ENCODE measurements at places on chromosomes 5 and 9.

DNA sequence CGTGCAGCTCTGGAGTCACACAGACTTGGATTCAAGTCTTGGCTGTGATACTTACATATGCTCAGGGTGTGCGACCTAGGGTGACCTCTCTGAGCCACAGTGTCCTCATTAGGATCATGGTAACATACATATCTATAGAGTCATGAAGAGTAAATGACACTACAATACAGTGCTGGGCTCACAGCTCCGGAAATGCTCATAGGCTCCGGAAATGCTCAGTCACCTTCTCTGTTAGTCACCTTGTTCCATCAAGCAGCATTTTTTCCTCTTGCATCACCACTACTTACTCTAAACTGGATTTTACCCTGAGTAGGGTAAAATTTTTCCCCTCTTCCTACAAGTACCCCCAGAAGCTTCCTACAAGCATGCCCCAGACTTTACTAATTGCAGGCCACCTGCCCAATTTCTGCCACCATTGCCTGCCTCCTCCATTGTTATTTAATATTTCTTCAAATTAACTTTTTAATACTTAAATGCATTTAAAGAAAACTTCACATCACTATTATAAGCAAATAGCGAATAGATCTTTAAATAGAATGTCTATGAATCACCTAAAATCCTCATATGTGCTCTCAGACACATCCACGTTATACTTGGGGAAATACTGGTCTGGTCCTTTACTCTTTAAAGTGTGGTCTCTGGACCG, 147.6 kb upstream of the SPRY4 start:
- DNase-seq, result peak; percentile 97

DNA sequence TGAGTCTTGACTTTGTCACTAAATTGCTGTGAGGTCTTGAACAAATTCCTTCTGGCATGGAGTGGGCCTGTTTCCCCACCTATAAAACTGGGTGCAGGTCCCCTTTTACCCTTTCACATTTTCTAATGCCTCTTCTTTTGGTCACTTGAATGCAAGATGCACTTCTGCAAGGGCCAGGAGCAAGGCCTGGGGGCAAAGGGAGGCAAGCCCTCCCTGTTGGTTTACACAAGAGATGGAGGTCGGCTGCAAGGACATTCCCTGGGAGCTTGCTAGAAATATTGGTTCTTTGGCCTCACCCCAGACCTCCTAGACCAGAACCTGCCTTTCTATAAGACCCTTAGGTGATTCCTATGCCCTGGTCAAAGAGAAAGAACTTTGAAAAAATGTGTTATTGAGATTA, 5.8 kb downstream of the FOXE1 start:
- DNase-seq, result no peak

GRCh38 chr5:91469517-91470165, 86.5 kb upstream of the ARRDC3 start:
- DNase-seq, result no peak

DNA sequence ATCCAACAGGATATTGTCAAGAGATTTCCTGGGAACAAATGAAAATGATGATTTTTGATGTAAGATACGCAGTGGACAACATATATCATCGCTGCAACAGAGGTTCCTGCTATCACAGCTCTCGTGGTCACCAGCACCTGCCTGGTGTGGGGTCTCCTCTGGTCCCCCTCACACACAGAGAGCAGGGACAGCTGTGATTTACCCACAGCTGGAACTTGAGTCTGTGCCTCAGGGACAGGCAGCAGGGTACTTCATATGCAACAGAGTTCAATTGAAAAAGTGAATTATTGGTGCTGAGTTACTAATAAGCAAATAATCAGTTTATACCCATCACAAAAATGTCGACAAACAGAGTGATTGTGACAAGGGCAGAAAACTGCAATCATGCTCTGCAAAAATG, 93.4 kb downstream of the LMX1B start:
- no peak for DNase-seq

GRCh38 chr5:37088009-37088408, 161.2 kb downstream of the CPLANE1 start:
- no peak for DNase-seq

DNA sequence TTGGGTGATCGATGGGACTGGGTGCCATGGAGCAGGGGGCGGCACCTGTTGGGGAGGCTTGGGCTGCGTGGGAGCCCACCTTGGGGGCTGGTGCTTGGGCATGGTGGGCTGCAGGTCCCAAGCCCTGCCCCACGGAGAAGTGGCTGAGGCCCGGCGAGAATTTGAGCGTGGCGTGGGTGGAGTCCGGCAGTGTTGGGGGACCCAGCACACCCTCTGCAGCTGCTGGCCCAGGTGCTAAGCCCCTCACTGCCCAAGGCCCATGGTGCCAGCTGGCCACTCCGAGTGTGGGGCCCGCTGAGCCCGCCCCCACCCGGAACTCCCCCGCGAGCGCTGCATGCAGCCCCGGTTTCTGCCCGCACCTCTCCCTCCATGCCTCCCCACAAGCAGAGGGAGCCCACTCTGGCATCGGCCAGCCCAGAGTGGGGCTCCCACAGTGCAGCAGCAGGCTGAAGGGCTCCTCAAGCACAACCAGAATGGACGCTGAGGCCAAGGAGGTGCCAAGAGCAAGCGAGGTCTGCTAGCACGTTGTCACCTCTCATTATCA, 1178.6 kb upstream of the CDH10 start:
- DNase-seq, result no peak

DNA sequence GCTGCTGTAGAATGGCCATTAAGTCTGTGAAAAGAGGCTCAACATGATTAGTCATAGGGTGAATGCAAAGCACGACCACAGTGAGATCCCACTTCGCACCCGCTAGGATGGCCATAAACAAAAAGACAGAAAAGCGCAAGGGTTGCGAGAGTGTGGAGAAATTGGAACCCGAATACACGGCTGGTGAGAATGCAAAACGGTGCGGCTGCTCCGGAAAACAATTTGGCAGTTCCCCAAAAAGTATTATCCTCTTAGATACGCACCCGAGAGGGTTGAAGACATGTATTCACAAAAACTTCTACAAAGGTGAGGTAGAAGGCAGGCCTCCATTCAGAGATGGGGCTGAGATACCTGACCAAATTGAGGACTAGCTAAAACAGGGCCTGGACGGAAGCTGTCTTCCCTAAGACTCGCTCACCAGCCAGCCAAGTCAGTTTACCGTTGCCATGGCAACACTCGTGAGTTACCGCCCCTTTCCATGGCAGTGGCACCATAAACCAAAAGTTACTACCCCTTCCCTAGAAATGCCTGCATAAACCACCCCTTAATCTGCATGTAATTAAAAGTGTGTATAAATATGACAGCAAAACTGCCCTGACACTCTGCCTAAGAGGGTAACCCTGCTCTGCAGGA, 726 bp upstream of the PSMB7 start:
- DNase-seq, result no peak

GRCh38 chr5:120788481-120788880, 324.4 kb downstream of the PRR16 start:
- DNase-seq, result no peak

- no peak for DNase-seq
These were observed 7.6 kb downstream of the HACD4 start for GRCh38 chr9:21023861-21024260.

DNA sequence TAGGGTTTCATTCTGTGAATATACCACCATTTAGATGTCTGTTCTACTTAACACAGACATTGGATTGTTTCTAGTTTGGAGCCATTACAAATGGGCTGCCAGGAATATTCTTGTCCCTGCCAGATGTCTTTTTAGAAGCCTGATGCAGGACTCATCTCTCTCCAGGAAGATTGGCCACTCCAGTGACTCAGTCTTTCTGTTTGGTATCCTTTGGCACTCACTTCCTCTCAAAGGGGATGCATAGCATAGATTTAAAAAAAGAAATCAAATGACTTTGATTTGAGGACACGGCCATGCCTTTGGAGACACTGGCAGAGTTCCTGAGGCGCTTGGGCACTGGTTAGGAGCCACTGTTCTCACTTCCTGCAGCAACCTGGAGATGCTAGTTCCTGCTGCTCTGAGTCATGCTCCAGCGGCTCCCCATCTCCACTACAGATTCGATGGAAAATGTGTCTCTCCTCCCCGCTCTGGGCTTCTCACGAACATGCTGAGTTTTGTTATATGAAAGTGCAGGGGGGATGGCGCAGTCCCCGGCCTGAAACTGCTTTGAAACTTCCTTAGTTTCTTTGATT, 3.5 kb upstream of the ZNF366 start:
- DNase-seq, result peak; percentile 92

- peak; percentile 84 for DNase-seq
These were observed 49.2 kb upstream of the RPL26L1 start for GRCh38 chr5:172909931-172910502.

GRCh38 chr5:55708732-55709131, 3.4 kb downstream of the SLC38A9 start:
- peak; percentile 22 for DNase-seq

DNA sequence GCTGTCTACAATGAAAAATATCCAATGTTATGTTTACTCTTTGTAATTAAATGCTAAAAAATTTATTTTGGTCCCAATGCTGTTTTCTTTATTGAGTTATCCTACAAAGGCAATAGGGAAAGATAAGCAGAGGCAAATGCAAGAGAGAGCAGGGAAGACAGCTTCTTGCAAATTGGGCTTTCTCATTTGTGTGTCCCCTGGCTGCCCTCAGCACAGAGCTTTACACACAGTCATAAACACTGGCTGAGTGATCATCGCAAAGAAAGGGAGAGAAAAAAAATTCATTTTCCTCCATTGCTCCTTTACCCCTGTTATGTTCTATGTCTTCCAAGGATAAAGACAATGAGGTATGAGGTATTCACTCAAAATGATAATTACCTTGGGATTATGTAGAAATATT, 2.3 kb upstream of the TSSK1B start:
- DNase-seq, result no peak

GRCh38 chr5:103582364-103582763, 19.8 kb upstream of the NUDT12 start:
- peak; percentile 41 for DNase-seq

DNA sequence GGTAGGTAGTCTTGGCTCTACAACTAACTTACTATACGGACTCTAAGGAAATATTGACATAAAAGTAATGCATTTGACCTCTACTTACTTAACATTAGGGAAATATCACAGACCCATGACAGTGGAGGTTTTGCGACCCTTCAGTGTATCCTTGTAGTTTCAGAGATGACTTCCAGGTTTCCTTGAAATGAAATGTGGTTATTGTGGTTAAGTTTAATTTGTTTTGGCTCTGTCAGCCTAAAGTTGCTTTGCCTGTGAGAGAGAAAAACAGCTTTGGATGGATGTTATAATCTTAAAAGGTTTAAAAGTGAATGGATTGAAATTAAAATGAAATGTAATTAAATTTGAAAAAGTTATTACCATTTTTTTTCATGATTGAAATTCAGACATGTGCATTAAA, 42.9 kb downstream of the LRRTM2 start:
- peak; percentile 42 for DNase-seq

DNA sequence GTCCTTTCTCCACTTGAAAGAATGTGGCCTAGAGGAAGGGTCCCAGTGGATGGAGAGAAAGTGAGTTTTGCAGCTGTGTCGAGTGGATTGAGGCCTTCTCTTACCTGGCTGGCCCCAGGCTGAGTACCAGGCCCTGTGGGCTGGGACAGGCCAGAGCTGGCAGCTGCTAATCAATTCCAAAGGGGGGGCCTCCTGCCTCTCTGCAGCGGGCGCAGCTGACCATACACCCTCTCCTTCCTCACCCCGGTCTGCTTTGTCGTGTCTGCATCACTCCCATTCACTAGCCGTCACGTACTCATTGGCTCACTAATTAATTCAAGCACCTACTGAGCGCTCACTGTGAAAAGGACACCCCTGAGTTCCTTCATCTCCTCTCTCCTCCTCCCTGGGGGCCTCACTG, 58.4 kb upstream of the PITX1 start:
- no peak for DNase-seq

DNA sequence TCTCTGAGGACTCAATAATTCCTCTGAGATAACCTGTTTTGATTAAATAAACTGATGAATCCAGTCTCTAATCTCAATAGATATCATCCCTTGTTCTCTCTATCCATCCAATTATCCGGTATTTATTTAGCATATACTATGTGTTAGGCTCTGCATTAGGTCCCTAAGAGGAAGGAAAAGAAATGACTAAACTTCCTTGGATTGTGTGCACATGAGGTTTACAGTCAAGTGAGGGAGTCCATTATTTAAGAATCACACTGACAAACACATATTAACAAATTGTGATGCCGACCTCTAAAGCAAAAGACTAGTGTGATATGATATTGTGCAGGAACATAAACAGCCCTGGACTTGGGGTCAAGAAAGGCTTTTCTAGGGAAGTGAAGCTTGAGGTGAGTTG, 140.8 kb downstream of the HMHB1 start:
- DNase-seq, result no peak

DNA sequence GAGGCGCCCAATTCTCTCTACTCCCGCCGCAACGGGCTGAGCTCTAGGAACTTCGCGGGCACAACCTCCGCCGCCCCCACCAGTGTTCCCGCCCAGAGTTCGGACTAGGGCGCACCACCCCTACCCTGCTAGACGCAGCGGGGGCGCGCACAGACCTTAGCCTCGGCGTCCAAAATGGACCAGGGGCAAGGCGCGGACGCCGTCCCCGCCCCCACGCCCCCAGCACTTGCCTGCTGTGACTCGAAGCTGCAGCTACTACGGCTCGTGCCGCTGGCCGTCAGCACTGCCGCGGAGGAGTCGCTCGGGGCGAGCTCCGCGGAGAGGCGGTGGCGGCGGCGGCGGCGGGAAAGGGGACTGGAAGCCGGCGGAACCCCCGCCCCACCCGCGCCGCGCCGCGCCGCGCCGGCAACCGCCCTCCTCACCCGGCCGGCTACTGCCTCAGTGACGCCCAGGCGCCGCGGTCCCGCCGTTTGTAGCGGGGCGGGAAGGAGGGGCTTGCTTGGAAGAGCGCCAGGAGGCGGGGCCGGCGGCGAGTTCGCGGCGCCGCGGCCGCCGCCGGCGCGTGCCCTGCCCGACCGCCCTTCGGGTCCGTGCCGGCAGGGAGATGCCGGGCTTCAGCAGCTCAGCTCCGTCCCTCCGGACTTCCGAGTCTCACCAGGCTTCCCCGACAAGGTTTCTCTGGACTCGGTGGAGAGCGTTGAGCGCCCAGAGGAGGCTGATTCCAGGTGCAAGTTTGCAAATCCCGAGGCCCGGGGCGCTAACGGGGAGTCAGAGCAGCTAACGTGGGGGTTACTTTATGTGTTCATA, 4.5 kb downstream of the ELAVL2 start:
- DNase-seq, result peak; percentile 50

GRCh38 chr9:5419987-5420386, 17.7 kb downstream of the PLGRKT start:
- no peak for DNase-seq

- peak; percentile 55 for DNase-seq
These were observed at the start of the genes BHMT2 and DMGDH for GRCh38 chr5:79069488-79070349. Gene BHMT2 (plus strand): TSS chr5:79069767. CDS start chr5:79069783, 16 bp downstream. Gene DMGDH (minus strand): TSS chr5:79069674. CDS start chr5:79069620, 54 bp downstream.

GRCh38 chr5:22488427-22488826, 364.7 kb downstream of the CDH12 start:
- no peak for DNase-seq

GRCh38 chr9:123355761-123356431, at the start of gene CRB2:
Gene CRB2 (plus strand): TSS chr9:123356197. CDS start chr9:123356261, 64 bp downstream.
- DNase-seq, result no peak

GRCh38 chr5:66959653-66960052, 236.9 kb downstream of the CD180 start:
- peak; percentile 44 for DNase-seq

DNA sequence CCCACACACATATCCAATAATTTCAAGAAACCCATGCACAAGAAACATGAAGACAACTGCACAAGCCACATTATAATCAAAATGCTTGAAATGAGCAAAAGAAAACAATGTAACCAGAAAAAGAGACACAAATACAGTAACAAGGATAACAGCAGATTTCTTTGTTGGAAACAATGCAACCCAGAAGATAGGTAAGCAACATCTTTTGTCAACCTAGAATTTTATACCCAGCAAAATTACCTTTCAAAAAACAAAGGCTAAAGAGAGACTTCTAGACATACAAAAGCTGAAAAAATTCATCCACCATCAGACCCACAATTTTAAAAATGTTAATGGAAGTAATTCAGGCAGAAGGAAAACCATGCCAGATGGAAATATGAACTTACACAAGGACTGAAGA, 5.0 kb upstream of the COL23A1 start:
- no peak for DNase-seq

Data from fibroblast of skin of right biceps (primary cell).